ENCODE measurements at places on chromosomes 5 and 9.

- DNase-seq = no peak
Observed at GRCh38 chr5:96909003-96909402, 26.9 kb upstream of the LNPEP start.

DNA sequence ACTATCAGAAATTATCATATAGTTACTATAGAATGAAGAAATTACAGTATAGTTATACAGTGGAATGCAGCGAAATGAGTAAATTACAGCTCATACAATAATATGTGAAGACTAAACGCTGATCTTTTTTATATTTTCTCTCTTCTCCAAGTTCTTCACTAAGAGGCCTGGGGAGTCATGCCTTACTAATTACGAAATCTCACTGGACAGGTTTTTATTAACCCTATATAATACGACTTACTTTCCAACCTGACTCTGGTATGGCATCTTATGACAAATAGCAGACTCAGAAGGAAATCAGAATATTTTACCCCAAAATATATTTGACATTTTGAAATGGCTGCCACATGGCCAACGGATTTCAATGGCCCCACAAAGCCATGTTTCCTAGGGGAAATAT lies 9.1 kb downstream of the CARNMT1 start:
- no peak for DNase-seq

DNA sequence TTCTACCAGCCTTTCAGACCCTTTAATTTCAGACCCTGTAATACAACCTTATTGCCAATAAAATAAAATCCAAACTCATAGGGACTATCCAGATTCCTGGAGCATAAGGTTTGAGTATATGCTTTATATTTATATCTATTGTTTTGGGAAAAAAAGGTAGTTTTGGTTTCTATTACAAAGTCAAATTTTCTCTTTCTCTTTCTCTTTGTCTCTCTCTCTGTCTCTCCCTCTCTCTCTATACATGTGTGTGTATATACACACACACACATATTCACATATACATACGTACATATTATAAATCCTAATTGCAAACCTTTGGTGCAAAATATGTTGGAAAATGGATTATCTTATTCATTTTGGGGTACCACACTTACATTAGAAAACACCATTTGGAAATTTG lies 39.0 kb downstream of the TMEM232 start:
- DNase-seq = no peak

GRCh38 chr5:76679231-76679630 lies 36.7 kb upstream of the F2R start:
- DNase-seq = no peak

GRCh38 chr5:45098483-45098882 lies 289.7 kb downstream of the MRPS30 start:
- DNase-seq = no peak

DNA sequence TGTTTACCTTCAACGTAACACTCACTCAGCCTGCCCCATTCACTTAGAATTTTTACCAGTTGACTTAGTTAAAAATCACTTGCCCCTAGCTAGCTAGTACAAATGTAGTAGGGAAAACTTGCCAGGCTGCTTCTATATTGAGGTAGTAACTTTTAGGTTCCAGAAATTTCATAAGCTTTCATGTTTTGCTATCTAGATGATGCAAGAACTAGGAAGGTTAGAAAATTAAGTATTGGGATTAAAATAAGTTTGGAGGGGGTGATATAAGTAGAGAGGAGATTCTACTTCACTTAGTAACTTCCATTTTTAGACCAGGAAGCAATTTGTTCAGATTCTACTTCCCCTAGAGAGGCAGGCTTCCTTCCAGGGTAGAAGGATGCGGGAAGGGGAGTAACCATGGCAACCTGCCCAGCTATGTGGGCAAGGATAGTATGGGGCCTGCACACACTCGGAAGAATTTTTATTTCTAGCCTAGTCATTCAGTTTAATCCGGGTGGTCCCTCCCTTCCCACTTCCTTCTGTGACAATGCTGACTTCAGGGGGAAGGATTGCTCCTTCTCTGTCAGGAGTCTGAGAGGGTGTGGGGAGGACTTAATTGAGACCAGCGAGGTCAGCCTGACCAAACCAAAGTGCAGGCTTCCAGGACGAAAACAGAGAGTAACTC lies 4.2 kb downstream of the DAB2 start:
- DNase-seq = no peak
